ENCODE measurements at places on chromosomes 2 and 18.

GRCh38 chr2:202555356-202555755, 79.4 kb upstream of the FAM117B start:
- no peak for DNase-seq

DNA sequence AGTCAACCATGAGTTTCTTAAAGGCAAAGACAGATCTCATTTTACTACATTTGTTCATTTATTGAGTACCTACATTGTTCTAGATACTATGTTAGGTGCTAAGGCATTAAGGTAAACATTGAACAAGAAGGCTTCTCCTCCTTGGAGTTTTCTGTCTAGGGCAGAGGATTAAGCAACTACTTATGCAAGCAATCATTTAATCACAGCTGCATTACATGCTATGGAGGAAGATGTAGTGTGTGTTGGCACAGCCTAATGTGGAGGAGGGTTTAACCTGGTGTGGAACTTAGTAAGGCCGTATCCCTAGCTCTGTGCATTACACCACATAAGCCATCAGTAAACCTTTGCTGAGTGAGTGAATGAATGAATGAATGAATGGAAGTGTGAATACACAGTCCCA, 106.5 kb upstream of the MAP3K20 start:
- no peak for DNase-seq

DNA sequence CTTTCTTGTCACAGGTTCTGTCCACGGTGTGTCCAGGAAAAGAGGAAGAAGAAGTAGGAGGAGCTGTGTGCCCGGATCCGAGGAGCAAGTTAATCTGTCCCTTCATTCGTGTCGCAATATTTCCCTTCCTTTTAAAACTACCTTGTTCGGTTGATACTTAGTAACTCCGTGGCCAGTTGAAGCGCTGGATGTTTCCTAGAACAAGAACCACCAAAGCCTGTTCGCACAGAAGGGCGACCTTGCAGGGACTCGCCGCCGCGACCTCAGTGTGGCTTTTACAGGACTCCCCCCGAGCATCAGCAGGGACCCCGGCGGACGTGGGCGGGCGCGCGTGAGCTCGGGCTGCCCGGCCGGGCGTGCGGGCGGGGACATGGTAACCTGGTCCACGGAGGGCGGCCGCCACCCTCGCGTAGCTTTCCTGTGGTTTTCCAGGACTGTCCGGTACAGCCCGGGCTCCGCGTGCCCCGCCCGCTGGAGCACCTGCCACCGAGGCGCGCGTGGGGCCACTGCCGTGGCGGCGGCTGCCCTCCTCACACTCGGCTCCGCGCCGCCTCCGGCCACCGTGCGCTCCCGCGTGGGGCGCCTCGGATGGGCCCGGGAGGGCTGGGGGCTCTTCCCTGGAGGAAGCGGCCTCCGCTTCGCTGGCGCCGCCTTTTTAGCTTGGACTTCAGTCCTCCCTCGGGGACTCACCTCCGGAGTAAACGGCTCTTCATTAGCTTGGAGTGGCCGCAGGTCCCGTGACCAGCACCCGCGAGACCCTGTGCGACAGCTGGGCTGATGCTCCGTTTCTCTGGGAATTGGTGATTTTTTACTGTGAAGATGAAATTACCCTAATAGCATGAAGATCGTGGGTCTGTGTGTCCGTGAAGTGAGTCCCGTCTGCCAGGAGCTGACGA, 9.2 kb upstream of the D2HGDH start:
- no peak for DNase-seq

- no peak for DNase-seq
Measured at GRCh38 chr2:240520974-240521350, 36.8 kb downstream of the ANKMY1 start.

- no peak for DNase-seq
Measured at GRCh38 chr2:215949991-215950404, 63.4 kb downstream of the MREG start.

DNA sequence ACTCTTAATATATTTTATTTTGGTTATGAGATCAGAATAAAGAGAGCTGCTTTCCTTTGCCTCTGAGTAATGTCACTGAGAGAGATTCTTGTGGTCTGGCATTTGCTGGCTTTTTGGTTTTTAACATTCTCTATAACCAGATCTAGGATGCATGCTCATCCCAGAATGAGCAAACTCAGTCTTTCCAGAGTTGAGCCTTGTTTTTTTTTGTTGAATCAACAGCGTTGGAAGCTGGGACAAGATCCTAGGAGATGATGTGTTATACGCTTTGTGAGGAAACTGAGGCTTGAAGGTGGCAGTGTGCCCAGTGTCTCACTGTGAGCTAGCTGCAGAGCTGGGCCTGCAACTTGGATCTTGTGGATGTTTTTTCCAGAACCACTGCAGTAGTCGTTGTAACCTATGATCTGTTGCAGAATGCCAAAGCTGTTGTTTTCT, 19.5 kb downstream of the MYO1B start:
- no peak for DNase-seq

GRCh38 chr2:28626376-28626775, 125.3 kb upstream of the PPP1CB start:
- no peak for DNase-seq

- no peak for DNase-seq
Measured at GRCh38 chr2:100991404-100991773, 10.7 kb upstream of the RPL31 start.

DNA sequence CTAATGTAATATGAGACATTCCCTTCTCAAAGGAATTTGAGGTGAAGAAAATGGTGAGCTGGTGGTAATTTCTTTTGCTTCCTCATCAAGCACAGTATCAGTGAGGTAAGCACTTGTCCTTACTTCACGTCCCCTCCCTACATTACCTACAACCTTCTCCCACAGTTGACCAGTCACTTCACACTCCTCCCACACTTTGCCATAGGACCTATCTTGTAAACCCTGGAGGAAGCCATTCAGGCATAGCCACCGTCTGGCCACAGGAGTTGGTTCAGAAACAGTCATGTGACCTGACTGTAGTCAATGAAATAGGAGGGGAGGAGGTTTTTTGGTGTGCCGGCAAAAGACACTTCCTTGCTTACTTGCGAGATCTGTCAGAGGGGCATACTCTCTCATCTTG, 12.1 kb downstream of the ACOXL start:
- no peak for DNase-seq

- DNase-seq, result no peak
Measured at GRCh38 chr2:142937347-142937746, 59.9 kb downstream of the KYNU start.

GRCh38 chr2:40369267-40370006, 82.5 kb downstream of the SLC8A1 start:
- DNase-seq, result no peak

Measured in urinary bladder (tissue), 4 donors.